ENCODE measurements at places on chromosomes 7 and 10.

- DNase-seq, result no peak
Observed at GRCh38 chr10:115082506-115082905, 10.7 kb upstream of the ATRNL1 start.

- no peak for DNase-seq
Observed at GRCh38 chr10:120022357-120022756, 129.8 kb downstream of the SEC23IP start.

DNA sequence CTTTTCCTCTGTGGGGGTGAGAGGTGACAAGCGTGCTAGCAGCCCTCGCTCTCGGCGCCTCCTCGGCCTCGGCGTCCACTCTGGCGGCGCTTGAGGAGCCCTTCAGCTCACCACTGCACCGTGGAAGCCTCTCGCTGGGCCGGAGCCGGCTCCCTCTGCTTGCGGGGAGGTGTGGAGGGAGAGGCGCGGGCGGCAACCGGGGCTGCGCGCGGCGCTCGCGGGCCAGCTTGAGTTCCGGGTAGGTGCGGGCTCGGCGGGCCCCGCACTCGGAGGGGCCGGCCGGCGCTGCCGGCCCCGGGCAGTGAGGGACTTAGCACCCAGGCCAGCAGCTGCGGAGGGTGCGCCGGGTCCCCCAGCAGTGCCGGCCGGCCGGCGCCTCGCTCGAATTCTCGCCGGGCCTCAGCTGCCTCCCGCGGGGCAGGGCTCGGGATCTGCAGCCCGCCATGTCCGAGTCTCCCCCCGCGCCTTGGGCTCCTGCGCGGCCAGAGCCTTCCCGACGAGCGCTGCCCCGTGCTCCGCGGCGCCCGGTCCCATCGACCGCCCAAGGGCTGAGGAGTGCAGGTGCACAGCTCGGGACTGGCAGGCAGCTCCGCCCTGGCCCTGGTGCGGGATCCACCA, 352.8 kb upstream of the PODXL start:
- no peak for DNase-seq

DNA sequence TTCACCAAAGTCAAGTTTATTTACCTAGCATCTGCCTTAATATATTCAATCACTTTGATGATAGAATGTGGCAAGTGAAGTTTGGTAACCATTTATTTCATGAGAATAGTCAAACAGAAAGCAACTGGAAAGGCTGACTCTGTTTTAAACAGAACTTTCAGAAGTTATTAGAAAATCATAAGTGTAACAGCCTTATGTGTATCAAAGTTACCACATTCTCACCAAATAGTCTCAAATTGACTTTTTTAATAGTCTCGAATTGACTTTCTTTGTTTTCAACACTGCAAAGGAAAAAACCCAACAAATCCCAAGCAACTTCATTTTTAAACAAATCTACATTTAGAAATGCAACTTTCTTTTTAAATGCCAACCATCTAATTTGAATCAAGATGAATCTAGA, 29.5 kb downstream of the NAMPT start:
- no peak for DNase-seq

GRCh38 chr10:54133203-54133602, 667.8 kb downstream of the PCDH15 start:
- DNase-seq, result no peak

DNA sequence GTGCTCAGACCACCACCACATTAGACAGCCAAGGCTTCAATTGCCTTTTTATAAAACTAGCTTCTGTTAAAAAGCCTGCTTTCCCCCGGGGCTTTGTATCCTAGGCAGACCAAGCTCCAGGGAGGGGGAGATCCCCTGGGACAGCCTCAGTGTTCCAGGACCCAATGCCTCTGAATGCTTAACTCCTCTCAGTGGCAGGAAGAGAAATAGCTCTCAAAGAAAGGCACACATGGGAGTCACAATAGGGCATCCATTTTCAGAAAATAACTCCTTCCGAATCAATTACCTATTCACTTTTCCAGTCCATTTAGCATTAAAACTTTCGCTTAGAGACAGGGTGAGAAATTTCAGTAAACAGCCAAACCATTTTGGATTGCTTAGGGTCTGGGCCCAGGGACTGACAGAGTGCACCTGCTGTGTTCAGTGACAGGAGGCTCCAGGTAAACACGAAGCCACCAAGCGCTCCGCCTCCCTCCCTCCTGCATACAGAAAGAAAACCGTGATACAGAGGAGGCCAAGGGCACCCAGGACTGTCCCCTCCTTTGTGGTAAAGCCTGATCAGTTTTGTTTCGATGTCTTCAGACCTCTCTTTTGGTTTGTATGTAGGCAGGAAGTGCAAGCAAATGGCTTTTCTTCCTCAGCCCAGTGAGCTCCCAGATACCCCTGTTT, 599.7 kb downstream of the KCNMA1 start:
- no peak for DNase-seq

- no peak for DNase-seq
Observed at GRCh38 chr7:66639773-66640172, 11.1 kb downstream of the KCTD7 start.

DNA sequence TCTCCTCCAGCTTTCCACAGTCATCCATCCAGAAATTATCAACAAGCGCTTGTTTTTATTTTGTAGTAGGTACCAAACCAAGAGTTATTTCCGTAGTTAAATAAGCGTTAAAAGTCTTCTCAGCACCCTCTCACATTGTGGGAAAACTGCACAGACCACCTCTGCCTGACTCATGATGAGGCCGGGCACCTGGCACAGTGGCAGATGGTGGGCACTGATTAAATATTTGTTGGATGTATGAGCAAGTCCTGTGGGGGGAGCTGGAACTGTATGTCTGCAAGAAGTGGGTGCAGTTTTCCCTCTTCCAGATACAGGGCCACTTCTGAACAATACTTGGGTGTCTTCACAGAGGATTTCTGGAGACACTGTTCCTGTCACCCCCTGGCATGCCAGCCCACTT, 5.3 kb upstream of the REPIN1 start:
- DNase-seq, result no peak

DNA sequence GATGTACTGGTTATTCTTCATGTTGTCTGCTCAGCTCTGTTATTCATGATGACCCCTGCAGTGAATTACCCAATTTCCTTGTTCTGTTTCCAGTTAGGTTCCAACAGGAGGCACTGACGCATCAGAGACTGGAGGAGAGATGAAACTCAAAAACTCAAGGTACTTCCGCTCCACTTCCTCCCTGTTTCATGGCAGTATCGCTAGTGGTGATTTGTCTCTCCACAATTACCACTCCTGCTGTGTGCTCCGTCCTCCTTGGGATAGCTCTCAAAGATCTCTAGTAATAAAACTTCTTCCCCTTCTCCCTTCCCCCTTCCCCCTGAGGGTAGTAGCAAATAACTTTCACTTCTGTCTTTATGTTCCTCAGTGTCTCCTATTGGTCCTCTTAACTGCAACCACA, 107.4 kb upstream of the ABCB5 start:
- DNase-seq, result no peak

DNA sequence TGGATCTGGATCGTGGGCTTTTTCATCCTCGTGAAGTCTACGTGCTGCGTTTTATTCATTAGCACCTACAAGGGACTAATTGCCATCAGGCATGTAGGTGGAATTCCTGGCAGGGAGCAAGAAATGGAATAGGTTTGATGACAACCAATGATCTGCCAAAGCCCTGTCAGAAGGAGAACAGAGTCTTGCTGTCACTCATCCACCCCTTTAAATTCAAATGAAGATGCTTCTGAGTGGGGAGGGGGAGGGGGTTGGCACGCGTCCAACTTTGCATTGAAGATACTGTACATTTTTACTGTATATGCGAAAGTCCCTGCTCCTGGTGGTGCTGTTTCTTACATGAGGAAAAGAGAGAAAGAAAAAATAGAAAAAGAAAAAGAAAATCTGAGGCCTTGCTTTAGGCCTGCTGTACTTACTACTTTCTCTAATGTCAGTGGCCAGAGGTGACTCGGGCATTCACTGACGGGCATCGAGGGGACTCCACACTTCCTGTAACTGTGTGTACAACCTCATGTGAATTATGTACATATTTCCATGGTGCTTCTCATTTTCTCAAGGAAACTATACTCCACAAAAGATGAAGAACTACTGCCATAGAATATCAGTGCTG, 569.1 kb downstream of the INHBA start:
- DNase-seq, result no peak

DNA sequence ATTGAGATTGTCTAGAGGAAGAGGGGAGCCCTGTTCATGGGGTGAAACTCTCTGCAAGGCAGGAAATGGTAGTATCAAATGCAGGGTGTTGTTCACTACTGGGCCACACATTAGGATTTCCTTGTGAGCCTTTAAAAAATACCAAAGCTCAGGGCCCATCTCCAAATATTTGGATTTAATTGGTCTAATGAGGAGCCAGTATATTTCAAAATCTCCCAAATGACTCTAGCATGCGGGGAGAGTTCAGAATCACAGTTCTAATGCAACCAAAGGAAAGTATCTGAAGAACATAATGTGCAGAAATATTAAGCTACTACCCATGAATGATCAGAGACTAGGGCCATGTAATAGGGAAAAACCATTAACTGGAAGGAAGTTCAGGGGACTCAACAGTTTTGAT, 27.3 kb downstream of the JCAD start:
- DNase-seq, result no peak

DNA sequence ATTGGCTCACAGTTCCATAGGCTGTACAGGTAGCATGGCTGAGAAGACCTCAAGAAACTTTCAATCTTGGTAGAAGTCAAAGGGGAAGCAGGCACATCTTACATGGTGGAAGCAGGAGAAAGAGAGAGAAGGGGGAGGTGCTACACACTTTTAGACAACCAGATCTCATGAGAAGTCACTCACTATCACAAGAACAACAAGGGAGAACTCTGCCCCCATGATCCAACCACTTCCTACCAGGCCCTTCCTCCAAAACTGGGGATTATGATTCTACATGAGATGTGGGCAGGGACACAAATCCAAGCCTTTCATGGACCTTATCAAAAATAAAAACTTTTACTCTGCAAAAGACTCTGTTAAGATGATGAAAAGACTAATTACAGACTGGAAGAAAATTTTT, 183.2 kb upstream of the TRIM24 start:
- DNase-seq, result no peak

GRCh38 chr10:130109796-130110245, 809 bp downstream of the C10orf143 start:
- peak; percentile 62 for DNase-seq

DNA sequence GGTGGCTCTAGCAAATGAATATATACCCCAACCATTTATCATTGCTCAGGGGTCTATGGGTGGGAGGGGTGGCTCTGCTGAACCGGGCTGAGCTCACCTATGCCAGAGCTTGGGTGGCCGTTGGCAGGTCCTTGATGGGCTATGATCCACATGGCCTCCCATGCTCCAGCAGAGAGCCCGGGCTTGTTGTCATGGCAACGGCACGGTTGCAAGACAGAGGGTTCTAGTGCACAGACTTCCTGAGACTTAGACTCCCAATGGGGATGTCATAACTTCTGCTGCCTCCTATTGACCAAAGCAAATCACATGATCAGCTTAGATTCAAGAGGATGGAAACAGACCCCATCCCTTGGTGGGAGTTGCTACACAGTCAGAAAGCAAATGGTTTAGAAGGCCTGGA, 36.4 kb upstream of the CARD11 start:
- DNase-seq, result no peak

DNA sequence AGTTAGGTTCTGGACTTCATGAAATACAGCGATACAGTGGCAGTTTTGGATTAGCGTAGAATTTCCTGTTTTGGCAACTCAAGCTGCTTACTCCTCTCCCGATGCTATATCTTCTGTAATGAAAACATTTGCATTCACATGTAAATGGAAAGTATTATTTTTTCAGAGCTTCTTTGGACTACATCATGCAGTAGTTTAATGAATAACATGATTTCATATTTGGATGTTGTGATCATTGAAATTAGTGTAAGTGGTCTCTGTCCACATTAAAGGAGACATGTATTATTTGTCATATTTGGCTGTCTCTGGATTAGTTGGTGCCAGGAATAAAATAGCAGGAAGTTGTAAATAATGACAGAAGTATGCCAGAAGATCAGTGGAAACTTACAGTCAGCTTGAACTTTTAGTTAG, 331.6 kb downstream of the GFRA1 start:
- no peak for DNase-seq

GRCh38 chr7:95916573-95917297, 144.4 kb downstream of the DYNC1I1 start:
- peak; percentile 54 for DNase-seq

- DNase-seq, result no peak
Observed at GRCh38 chr10:71133710-71134686, 78.4 kb upstream of the UNC5B start.

- DNase-seq, result no peak
Observed at GRCh38 chr7:128167791-128168666, 73.0 kb upstream of the LEP start.

All from T follicular helper cell (primary cell).